ENCODE measurements at places on chromosomes 5 and 9.

DNA sequence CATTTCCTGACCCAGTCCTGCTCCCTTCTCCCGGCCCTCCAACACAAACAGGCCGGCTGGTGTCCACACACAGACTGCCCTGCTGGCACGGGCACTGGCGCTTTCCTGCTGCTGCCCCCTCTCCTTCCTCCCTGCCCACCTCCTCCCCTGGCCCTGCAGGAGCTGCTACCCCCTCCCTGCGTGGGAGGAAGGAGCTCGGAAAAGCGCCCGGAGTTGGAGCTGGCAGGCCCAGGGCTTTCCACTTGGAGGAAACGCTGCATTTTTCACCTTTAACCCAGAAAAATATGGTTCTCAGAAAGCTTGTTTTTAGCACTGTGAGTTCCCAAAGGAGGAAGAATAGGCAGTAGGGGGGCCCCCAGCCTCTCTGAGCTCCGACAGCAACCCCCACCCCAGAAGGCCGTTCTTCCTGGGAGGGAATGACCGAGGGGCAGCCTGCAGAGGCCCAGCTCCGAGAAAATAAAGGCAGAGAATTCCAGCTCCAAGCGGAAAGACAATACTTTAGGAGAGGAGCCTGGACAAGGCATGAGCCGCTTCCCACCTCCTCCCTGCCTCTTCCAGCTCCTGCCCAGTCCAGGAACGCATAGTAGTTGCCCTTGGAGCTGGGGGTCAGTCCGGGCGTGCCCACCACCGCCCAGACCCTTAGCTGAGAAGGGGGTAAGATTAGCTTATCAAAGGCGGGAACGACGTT, 88.9 kb downstream of the LIFR start:
- no peak for DNase-seq

- no peak for DNase-seq
Observed at GRCh38 chr9:123564652-123565051, 208.7 kb downstream of the CRB2 start.

DNA sequence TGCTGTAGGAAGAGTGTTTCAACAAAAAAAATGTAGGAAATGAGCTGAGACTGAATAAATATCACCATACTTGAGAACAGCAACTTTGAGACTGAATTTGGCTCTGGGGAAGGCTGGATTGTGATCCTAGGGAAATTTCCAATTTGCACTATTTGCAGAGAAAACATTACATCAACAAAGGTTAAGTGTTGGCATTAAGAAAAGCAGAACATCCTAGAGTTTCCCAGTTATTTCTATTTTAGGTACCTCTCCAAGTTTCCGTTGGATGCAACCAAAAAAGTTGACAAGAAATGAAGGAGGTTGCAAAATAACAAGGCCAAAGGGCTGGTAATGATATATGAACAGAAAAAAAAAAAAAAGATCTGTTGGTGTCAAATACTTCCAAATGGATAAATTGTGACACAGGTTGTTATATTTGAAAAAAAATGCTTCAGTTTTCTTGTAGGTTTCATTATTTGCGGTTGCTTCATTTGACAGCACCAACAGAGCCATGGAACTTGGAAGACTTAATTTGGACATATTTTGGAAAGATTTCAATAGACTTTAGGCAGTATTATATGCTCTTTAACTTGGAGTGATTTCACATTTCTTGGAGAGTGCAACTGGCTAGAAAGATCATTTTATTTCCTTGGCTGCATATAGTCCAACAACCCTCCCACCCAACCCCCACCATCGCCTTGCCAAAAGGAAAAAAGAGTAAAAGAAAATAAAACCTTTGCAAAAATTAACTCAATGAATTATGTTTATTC, 230.8 kb downstream of the ZNF608 start:
- no peak for DNase-seq

- DNase-seq, result no peak
Observed at GRCh38 chr9:87497604-87498045, at the start of gene DAPK1. DAPK1 (plus strand) TSS chr9:87497867; CDS start chr9:87499078, 1,211 bp downstream.

- DNase-seq, result no peak
Observed at GRCh38 chr9:105339849-105340248, 95.4 kb downstream of the SLC44A1 start.

DNA sequence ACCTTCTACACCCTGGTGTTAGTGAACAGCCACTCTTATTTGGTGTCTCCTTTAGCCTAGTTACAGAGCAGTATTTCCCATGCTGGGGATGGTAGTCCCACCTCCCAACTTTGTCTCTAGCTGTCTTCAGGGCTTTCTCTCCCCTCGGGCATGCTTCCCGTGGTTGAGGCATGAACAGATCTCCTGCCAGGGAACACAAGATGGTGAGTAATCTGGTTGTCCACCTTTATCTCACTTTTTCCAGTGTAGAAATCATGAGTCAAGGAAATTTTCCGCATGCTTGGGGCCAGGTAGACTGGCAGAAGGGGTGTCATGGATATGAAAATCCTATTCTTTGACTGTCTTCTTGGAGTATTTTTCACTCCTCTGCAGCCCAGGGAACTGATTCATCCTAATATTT, 532.9 kb downstream of the ANXA1 start:
- DNase-seq, result no peak

- DNase-seq, result no peak
Observed at GRCh38 chr9:69339620-69340019, 14.6 kb downstream of the ENTREP1 start.

- DNase-seq, result no peak
Observed at GRCh38 chr5:136128481-136128880, 4.2 kb upstream of the SMAD5 start.

DNA sequence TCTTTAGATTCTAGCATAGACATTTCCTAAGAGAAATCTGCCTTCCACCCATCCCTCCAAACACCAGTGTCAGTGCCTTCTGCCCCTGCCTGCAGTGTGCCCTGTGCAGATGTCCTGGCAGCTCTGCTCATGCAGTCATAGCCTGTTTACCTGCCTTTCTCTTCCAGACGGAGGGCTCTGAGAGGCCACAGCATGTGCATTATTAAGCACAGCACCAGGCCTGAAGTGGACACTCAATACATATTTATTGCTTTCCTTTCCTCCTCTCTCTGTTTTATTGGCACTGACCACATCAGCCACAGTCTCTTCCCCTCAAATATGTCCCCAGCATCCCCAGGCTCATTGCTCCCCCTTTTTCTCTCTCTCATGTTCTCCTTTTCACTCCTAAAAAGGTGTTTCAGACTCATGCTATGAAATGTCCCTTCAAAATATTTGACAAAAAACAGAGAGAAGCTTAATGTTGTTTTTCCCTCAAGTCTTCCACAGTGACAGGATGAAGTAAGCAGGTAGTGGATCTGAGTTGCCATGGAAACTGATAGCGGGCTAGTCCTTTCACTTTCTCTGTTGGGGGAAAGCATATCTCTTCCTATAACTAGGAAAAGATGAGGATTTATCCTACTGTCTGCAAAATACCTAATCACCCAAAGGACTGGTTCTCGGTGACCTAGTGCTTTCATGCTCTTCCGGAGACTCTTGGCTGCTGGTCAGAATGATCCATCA, 100.9 kb downstream of the ATP10B start:
- DNase-seq, result no peak

- DNase-seq, result no peak
Observed at GRCh38 chr5:124176692-124177091, 569.7 kb downstream of the ZNF608 start.

DNA sequence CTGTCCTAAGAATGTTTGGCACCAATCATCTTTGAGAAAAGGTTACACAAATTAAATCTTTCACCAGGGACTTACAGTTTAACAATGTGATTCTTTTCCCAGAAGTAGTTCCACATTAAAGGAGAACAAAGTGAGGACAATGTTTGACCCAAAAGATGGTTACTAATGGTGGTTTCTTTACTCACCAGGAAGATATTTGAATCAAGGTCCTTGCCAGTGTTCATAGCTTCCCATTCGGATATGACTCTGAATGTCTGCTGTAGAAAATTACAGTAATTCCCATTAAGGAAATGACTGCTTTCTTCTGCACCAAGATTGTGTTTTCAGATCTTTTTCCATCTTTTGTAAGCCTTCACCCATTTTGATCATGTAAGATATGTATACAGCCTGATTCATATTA, 114.6 kb upstream of the ADAMTSL1 start:
- no peak for DNase-seq

DNA sequence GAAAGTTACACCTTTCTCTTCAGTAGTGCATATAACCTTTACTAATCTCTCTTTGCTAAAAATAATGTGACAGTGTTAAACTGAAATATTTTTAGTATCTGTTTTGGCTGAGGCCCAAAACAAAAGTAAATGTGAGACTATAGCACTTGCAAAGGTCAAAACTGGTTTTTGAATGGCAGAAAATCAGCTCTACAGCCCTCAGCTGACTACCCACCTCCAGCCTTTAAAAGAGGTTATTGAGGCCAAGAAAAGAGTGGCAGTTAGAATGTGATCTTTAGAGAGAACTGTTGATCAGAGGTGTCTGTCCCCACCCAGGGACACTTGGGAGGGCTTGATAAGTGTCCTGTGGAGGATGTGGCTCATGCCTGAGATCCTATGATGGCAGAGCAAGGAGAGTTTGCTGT, 30.9 kb downstream of the PRKACG start:
- no peak for DNase-seq

- DNase-seq, result no peak
Observed at GRCh38 chr5:95822542-95823181, at the start of gene GLRX. GLRX (minus strand) TSS chr5:95822726; CDS start chr5:95822662, 64 bp downstream.

DNA sequence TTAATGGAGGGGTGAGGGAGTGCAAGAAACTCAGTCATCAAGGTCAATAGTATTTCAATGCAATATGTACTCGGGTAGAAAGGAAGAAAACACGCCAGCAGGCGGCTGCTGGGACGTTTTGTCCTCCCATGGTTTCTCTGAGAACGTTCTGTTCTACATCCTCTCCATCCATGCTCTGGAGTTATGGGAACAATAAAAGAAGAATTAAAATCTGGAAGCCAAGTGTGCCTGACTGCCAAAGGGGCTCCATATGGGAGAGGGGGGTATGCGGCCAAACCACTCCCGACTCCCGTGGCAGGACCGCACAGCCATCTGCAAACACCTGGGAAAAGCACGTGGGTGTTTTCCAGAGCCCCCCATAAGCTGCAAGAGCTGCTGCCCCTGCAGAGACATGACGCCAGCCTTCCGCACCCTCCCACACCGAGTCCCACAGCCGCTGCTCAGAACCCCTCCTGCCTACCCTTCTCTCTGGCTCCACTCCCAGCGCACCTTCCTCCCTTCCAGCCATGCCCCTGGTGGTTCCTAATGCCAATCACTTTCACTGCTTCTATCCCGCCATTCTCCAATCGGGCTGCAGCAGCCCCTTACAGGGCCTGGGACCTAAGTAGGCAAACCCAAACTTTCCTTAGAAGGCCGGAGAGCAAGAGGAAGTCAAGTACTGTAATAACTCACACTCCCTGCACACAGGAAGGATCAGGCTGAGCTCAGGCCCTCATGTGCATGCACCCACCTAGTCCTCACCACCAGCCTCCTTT, 241.6 kb downstream of the SYK start:
- no peak for DNase-seq

DNA sequence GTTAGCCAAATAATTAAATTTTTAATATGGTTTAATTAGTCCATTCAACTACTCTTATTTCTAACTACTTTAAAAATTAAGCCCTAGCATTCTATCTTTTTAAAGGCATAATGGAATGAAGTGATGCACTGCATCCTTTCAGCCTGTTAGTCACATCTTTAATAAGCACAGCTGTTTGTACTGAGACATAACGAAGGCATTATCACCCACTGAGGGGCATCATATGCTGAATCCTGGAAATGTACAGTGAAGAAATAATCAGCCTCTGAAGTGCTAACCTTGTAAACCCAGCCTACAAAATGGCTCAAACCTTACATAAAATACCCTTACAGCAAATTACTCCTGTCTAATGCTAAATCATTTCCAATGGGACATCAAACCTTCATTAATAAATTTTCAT, 33.1 kb downstream of the EPB41L4A start:
- DNase-seq, result no peak

DNA sequence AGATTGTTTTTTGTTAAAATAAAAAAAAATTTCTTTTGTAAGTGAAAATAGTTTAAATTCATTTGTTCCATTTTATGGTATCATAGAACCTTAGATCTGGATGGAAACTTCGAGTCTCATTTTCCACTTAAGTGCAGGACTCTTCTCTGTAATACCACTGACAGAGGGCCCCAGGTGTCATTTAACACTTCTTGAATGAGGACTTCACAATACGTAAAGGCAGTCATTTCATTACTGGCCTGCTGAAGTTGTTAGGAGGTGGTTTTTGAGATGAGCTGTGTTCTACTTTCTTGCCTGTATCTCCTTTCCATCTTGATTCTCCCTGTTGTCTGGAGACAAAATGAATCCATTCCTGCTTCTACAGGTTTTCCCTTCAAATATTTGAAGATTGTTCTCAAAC, 455.3 kb downstream of the DMRT2 start:
- no peak for DNase-seq

DNA sequence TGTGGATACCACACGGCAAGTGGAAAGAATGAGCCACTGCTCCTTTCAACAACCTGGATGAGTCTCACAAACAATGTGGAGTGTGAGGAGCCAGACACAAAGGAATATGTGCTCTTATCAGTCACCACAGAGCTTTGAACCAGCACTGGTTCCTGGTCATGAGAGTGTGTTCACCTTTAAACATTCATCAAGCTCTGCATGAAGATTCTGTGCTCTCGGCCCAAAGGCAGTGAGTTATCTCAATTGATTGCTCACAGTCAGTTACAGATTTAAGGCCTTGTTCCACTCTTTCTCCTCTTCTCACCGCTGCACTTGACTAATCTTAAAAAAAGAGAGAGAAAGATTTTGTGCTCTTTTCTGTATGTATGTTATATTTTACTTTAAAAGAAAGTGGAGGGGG, 19.4 kb downstream of the LRSAM1 start:
- no peak for DNase-seq

GRCh38 chr5:118076490-118076889, 911.9 kb downstream of the DTWD2 start:
- no peak for DNase-seq

DNA sequence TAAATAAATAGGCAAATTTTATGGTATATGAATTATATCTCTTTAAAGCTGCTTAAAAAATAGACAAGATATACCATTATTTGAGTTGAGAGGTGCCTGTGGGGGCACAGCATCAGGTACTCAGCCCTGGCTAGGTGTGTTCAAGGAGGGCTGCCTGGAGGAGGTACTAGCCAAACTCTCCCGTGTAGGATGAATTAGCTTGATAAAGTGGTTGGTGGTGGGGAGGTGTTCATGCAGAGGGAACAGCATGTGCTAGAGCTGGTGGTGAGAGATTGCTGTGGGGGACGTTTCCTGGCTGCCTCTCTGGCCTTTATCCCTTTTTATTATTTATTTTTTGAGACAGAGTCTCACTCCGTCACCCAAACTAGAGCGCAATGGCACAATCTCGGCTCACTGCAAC, 23.2 kb upstream of the NCS1 start:
- no peak for DNase-seq

DNA sequence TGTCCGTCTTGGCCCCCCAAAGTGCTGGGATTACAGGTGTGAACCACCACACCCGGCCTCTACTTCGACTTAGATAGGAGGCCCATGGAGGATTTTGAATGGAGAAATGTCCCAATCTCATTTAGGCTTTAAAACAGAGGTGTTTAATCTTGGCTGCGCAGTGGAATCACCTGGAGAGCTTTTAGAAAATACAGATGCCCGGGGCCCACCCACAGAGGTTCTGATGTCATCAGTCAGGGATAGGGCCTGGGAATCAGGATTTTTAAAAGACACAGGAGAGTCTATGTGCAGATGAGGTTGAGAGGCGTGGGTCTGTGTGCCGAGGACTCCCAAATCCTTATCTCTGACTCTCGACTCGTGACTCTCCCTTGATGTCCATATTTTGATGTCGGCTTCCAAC, 124.0 kb upstream of the BOD1 start:
- no peak for DNase-seq
